ENCODE measurements at places on chromosomes 11 and 22.

- no peak for DNase-seq
Measured at GRCh38 chr11:102771351-102771750, 9.1 kb downstream of the MMP10 start.

- no peak for DNase-seq
Measured at GRCh38 chr11:74464746-74465145, 2.6 kb downstream of the KCNE3 start.

DNA sequence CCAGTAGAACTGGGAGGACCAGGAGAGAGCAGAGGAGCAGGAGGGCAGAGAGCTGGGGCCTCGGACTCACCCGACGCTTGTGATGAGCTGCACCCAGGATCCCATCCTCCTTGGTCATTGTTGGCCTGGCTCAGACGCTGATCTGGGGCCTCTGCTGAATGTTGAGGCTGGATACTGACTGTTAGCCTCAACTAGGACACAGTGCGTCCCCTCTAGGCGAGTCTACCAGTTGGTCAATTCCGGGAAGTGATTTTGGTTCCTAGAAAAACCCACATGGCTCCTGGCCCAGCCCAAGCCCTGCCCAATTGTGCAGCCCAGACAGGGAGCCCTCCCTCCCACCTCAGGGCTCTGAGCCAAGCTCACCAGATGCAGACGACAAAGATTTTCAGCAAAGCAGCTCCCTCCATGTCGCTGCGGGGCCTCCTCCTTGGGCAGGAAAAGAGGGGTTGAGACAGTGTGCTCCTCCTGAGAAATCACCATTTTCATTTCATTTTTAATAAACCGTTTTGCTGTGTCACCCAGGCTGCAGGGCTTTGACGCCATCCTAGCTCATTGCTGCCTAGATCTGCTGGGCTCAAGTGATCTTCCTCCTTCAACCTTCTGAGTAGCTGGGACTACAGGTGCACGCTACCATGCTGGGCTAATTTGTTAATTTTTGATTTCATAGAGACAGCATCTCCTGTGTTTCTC is at the start of gene APOL4:
APOL4 (minus strand) TSS at position 180 of the 690 bp plus-strand sequence; CDS start at position 105, 75 bp downstream.
- DNase-seq = no peak

DNA sequence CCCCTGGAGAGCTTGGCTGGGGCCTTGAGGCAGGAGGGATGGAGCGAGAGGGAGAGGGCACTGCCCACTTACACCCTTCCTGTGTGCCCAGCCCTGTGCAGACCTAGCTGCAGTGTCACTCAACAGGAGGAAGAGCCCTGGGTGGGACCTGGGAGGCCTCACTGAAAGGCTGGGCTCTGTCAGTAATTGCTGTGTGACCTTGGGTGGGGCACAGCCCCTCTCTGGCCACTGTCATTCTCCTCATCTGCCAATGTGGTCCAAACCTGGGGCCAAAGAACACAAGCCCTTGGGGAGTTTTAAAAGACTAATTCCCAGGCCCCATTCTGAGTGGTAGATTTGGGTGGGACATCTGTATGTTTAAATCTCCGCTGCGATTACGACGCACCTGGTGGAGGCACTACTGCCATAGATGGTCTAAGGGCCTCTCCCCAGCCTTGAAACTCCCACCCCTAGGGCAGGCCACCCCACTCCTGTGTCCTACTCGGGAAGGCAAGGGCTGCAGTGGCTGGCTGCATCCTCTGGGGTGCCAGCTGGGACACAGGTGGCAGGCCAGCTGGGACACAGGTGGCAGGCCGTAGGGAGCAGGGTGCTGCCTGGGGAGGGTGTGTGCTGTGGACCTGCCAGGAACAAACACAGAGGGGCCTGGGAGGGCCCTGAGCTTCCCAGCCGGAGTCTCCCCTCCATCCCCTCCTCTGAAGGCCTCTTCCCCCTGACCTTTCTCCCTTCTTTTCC is 12.3 kb upstream of the SOX10 start:
- DNase-seq = no peak

- DNase-seq = no peak
Measured at GRCh38 chr11:85718991-85719807, 33.2 kb upstream of the CCDC89 start.

GRCh38 chr11:37613031-37613430 is 1015.0 kb upstream of the RAG2 start:
- no peak for DNase-seq

DNA sequence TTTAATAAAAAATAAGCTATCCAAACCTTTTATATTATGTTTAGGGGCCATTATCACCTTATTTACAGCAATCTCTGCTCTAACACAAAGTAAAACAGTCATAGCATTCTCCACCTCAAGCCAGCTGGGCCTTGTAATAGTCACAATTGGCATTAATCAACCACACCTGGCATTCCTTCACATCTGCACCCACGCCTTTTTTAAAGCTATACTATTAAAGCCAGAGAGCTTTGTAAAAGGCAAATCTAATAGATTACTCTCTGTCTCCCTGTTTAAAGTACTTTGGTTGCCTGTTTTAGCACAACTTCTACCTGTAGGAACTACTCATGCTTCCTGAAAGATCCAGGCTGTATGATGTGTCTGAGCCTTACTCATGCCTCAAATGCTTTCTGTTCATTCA is 113.1 kb downstream of the CSNK2A3 start:
- no peak for DNase-seq

DNA sequence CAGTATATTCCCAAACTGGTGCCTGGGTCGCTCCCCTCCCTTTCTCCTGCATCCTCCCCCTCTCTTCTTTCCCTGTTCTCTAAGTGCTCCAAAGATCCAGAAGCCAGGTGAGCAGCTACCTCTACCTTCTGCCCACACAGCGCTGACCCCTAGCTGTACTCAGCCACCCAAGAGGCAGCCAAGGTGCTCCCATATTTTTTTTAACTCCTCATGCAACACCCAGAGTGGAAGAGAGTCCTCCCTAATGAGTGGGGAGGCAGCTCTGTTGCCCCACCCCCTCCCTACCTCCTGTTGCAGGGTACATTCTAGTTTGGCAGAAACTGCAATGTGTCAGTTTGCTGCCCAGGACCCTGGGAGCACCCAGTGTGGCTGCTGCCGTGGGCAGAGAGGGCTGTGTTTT is 40.2 kb downstream of the RPL27A start:
- no peak for DNase-seq

DNA sequence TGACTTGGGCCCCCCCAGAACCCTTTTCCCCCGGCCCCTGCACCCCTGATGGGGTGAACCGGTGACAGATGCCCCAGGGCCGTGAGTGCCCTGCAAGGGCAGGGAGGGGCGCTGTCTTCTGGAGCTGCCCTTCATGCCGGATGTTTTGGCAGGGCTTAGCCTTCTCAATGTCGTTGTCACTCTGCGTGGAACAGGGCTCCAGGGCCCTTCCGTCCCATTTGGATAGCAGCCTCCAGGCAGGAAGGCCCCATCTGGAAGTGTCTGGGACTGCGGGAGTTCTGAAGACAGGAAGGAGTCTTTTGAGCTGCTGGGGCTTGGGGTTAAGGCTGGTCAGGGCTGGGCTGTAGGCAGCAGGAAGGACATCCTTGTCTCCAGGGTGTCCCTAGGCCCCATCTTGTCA is 4.6 kb downstream of the FRMD8 start:
- no peak for DNase-seq

GRCh38 chr11:123072332-123072761 is 10.4 kb upstream of the HSPA8 start:
- no peak for DNase-seq

DNA sequence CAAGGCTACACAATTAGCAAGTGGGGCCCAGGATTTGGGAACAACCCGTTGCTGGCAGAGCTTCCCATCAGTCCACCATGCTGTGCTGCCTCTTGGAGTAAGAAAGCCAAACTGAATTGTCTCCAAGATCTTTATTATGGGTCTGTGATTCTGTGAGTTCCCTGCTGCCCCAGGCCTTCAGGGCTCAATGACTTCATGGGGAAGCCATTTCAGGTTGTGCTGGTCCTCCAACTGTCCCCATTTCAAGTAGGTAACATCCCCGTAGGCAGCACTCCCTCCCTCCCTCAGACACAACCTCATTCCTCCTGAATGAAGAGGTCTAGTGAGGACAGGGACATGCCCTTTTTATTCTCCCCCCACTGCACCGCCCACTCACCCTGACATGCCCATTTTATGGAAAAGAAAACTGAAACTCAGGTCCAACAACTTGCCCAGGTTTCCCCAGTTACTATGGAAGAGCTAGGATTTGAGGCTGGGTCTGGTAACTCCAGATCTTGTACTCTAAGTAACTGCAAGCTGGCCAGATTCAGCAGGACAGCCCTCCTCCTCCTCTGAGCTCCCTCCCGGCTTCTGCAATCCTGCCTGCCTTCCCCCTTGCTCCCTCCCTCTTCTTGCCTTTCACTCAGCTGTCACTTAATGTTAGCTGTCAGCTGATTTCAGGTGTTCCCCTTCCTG is 8.2 kb upstream of the YWHAH start:
- DNase-seq = no peak

All from activated T-helper 9 cell treated with anti-CD3 and anti-CD28 coated beads, Interleukin-2, amount 50 U/mL, for 16 hours (primary cell).